ENCODE measurements at places on chromosomes 7 and 10. TPM values are rescaled to one million over a fixed set of nuclear protein-coding genes. Genes with fewer than 3 reads are reported as not detected.

Gene KCNMA1
- total RNA-seq: 1.1 TPM

Gene TMEM229A
- not detected for total RNA-seq

Gene KIAA1217
- 4.5 TPM for total RNA-seq

Gene ERLIN1
- total RNA-seq: 73.3 TPM

Gene PRSS1
- not detected for total RNA-seq

Gene AKR1E2
- 2.0 TPM for total RNA-seq
